ENCODE measurements at places on chromosomes 7 and 10.

- DNase-seq, result no peak
Observed at GRCh38 chr10:62528441-62528840, 154.3 kb downstream of the ZNF365 start.

GRCh38 chr7:28173531-28173930 lies 7.1 kb downstream of the JAZF1 start:
- DNase-seq, result no peak

DNA sequence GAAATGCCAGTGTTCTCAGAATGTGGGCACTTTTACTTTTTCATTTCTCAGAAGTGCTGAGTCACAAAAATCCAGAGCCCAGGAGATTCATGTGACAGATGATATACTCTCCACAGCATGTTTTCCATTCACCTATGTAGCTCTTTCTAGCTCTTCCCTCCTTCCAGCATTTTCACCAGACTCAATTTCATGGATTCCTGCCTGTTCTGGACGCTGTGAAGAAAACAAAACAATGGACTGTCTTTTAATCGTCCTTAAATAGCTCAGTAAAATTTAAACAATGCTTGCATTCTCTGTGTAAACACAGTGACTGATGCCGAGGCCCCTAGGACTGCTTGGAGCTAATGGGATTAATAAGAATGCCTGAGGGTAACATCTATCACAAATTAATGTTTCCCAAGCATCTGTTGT lies 25.5 kb downstream of the ZNF713 start:
- no peak for DNase-seq

GRCh38 chr10:10778959-10779358 lies 238.7 kb upstream of the CELF2 start:
- no peak for DNase-seq

DNA sequence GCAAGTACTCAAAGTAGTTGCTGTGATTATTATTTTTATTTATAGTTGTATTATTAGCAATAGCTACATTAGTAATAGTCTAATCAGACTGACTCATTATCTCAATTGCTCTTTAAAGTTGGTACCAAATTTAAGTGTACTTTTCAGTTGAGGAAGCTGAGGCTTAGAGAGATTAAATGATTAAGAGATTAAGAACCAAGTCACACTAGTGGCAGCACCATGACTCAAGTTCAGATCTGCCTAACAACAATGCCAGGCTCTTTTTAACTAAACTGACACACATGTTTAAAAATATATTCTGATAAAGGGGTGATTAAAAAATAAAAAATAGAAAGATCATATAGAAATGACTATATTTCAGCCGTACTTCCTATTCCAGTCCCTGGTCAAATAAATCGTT lies 42.0 kb downstream of the FZD1 start:
- DNase-seq, result no peak

DNA sequence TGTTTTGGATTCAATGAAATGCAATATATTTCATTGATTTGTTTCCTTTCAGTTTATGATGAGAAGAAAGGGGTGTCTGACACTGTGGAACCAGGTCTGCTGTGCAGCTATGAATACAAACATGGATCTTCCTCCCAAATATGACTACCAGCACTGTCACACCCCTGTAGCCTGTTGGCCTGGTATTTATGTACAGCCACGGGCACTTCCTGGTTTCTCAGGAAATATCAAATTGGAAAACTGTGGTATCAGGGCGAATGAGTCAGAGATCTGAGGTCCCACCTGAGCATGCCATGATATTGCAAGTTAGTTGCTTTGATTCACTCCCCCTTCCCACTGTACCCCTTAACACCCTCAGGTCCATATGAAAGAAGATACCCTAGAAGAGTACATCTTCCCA lies 87.8 kb downstream of the DNMBP start:
- no peak for DNase-seq

GRCh38 chr7:18257711-18258110 lies 230.1 kb upstream of the PRPS1L1 start:
- DNase-seq, result peak; percentile 7

GRCh38 chr7:30330134-30331111 lies 46.0 kb downstream of the ZNRF2 start:
- no peak for DNase-seq

GRCh38 chr7:116148626-116149025 lies 61.7 kb upstream of the TES start:
- DNase-seq, result no peak

Measured in AG08396 (cell line).